ENCODE measurements at places on chromosomes 2 and 18.

DNA sequence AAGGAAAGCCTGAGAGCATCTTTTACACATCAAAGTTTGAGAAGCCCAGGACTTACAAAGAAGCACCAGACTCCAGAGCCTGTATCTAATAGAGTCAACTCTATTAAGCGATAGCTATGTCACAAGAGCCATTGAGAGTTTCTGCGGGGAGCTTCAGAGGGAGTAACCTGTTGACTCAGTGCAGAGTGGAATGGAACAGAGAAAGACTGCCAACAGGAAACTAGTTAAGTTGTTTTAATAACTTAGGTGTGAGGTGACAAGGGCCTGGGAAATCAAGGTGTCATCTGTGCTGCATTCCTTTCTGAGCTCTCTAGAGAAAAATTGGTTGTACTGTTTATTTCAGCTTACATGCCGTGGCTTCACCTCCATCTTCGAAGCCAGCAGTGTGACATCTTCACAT lies 513.8 kb upstream of the POU3F3 start:
- DNase-seq: no peak

DNA sequence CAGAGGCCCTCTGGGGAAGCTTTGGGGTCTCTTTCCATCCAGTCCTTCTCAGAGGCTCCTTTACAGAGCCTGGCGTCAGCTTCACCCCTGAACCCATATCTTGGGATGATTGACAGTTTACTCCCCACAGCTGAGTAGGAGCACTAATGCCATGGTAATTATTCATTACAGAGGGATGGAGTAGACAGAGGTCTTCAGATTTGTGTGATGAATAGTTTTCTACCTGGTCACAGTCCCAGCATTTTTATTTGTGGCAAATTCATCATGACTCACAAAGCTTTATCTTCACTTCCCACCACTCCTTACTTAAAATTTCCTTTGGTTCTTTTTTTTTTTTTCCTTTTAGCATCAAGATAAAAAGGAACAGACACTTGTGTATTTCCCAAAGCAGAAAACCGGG lies 104.2 kb downstream of the CCDC85A start:
- no peak for DNase-seq

GRCh38 chr2:199392363-199392762 lies 65.4 kb downstream of the SATB2 start:
- no peak for DNase-seq

DNA sequence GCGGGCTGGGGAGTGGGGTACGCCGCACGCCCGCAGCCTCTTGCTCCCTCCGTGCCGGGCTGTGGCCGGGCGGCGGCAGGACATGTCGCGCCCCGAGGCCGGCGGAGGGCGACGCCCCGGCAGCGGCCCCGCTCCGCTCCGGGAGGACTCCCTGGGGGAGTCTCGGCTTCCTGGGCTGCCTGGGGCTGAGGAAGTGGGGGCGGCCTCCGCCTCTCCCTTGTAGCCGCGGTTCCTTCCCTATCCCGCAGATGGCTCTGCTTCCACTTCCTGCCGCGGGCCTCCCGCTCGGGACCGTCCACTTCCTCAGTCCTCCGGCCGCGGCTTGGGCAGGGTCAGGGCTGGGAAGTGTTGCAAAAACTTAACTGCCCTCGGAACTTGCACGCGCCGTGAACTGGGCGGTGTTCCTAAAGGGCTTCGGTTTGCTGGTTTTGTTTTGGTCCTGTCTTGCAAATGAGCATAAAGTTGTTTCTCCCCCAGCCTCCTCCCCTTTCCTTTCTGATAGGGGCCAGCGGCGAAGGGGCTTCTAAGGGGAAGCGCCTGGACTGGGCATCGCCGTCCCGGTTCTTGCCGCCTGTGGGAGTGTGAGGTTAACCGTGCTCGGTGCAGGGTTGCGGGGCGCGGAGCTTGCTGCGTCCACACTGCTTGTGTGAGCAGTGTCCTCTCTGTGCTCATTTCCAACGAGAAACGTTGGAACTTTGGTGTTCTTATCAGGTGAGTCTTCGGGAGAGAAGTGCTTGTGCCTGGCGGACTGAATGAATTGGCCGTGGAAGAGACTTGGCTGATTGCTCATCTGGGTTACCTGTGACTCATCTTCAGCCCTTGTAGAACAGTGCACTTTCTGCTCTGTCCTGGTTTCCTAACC lies 600 bp downstream of the RALB start:
- peak; percentile 85 for DNase-seq

All from endodermal cell (in vitro differentiated cells).